Fibroblast of lung (primary cell): ENCODE measurements at places on chromosomes 12 and 14.

- DNase-seq, result no peak
Observed at GRCh38 chr14:100965296-100965695, 61.8 kb upstream of the RTL1 start.

- no peak for DNase-seq
Observed at GRCh38 chr12:116360579-116361413, 83.3 kb upstream of the MED13L start.

DNA sequence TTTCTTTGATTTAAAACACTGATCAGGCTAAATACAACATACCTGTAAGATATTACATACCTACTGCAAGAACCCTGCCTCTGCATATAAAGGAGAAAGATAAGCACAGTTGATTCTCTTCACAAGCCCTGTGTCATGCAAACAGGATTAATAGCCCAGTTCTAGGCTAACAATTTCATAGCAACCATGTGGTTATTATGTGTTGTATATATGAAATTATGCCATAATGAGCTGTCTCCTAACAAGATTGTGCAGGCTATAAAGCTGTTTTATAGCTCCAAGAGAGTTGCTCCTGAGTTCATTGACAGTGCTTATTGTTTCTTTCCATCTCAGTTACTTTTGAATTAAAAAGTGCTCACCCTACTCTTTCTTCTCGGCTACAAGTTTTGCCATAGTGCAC, 609.3 kb downstream of the DIO2 start:
- peak; percentile 9 for DNase-seq

GRCh38 chr14:51117593-51117992, 22.7 kb upstream of the TRIM9 start:
- DNase-seq, result no peak

DNA sequence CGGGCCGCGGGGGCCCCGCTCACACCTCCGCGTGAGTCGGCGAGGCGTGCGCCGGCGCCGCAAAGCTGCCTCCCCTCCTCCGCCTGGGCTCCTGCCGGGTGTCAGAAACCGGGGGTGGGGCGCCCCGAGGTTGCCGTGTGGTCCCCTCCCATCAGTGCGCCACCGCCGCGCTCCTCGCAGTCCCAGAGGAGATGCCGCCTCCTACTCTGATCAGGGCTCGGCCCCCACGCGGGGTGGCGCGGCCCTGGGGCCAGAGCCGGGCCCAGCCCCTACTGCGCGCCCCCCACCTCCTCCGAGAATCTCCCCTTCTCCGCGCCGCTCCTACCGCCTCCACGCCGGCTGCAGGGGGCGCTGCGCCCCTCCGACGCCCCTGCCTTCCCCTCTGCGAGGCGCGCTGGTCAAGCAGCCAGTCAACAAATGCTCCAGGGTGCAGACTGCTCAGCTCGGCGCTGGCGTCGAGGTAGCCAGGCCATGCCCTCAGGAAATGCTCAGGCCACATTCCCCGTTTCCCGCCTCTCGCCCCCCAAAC, 467 bp upstream of the JAG2 start:
- no peak for DNase-seq

GRCh38 chr12:7075518-7075917, 15.0 kb downstream of the C1S start:
- DNase-seq, result no peak

DNA sequence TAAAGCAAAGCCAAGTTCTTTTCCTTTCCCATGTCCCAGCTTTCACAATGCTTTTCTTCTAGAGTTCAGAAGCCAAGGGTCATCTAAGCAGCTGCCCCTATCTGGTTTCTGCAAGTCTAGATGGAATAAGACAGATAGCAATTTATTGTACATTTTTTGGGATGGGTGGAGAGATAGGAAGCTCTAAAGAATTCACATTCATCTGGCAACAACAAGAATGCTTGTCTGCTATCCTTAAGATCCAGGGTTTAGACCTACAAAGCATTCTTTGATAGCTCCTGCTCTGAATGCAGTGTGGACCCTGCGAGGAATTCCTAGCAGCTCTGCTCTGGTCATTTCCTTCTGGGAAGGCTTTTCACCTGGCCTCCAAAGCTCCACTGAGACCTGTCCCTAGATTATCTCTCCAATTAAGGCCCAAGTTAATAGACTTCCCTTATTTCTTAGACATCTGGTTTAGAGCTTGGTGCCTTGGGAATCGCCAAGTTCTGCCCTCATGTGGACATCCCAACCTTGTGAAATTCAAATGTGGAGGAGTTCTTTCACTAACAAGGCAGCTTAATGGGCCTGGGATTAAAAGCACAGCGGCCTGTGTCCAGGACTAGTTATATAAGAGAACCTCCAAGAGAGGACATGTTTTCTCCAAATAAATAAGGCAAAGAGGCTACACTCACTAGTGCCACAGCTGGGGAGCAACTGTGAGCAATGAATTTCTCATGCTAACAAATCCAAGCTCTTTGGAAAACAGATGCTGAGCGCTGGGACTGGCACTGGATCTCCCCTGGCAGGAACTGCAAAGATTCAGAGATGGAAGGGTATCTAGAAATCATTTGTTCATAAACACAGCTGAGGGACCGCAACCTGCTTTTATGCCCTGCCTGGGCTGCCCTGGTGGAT, 384.5 kb upstream of the DDHD1 start:
- DNase-seq, result peak; percentile 60

- DNase-seq, result no peak
Observed at GRCh38 chr14:75249251-75249957, 29.2 kb upstream of the FOS start.

DNA sequence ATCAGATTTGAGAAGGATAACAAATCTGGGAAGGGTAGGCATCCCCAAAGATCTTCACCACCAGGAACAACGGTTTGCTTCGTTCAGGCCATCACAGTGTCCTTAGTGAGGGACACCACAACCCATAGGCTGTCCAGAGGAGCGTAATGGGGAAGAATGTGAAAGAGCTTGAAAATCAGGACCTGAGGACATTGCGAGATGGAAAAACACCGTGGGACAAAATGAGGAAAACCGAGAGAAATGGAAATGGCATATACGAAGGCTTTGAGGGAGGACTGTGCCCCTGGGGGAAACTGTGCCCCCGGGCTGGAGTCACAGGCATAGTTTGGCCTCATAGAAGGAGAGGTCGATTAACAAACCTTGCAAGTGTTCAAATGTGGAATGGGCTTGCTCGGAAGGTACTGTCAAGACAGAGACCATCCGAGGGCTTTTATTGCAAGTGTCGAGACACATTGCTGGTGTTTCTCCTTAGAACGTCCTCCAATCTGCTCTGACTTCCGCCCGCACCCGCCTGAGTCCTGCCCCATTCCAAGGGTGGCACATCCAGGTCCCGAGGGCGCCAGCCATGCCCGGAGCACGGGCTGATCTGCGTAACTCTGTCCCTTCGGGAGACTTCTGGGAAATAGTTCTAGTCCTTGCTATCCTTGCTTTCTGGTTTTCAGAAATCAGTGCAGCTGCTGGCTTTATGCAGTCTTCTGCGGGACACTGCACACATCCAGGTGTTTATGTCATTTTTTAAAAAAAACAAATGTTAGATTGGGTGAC, 885 bp upstream of the PALS1 start:
- DNase-seq, result no peak

DNA sequence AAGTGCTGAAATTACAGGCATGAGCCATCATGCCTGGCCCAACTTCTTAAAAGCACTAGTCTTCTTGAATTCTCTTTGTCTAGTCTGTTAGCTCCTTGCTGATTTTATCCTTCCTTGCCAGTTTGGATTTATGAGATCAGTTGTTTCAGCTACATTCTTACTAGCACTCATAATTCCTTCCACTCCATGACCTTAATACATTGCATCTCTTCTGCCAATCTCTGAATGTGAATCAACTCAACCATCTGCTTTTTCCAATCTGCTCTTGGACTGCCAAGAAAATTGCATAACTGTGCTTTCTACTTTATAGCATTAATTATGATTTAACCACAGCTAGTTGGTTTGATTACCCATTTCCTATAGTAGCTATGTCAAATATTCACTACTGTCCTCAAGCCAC, 14.9 kb upstream of the HEATR5A start:
- peak; percentile 87 for DNase-seq

DNA sequence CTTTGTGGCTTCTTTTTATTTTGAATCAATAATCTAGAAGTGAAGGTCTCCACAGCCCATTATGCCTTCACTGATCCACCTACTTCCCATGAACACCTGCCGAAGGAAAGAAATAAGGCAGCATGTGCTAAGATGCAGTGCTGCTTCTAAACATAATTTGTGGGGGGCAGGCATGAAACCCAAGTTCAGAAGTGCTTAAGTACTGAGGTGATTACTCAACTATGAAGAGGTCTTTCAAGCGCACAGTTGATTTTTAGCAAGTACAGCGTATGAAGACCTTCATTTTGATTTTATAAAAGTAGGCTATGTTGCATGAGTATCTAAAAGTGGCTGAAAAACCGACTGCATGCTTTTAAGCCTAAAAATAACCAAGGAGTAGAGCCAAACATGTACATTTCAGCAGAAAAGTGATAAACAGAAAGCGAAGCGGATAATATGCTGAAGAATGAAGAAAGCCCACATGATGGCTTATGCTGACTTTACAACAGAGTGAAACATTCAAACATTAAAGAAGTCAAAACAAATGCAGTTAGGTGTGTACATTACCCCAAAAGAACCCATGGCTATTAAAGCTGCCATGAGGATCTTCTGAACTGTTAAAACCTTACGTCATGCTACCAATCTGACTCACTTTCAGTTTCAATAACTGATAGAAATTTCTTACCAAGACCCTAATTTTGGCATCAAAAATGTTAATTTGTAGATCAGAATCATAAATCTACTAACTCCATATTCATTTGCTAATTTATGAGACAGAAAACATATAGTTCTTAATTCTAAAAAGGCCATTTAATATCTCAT, 29.3 kb downstream of the KICS2 start:
- DNase-seq, result peak; percentile 10

DNA sequence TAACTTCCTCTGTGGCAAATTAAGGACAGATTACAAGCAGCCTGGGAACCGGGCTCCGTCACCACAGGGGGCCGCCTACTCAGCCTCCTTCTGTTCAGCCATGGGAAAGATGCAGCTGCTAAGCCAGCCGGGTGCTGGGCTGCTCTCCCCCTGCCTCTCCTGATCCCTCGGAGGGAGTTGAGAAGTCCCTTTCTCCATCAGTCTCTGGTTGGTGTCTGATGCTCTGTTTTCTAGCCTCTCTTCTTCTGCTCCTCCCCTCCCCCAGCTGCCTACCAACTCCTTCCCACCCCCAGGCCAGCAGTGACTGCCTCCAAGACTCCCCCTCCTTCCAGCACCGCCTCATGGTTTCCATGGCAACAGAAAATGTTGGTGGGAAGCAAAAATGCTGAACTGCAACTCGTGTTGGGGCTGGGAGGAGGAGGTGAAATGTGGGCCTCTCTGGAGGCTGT, 486.7 kb downstream of the APAF1 start:
- DNase-seq, result peak; percentile 41
